ENCODE measurements at places on chromosomes 12 and 14.
A peak's percentile ranks its signal among the peaks of the same experiment; 100 is the strongest.

GRCh38 chr12:108271951-108272872 lies 66.9 kb downstream of the CMKLR1 start:
- peaks cover 1% of the 10 kb centered on the region for H3K27me3 ChIP-seq
- no peak overlapping the region for H3K27ac ChIP-seq
- H3K4me3 ChIP-seq: no peak overlapping the region
- DNase-seq: no peak
- no peaks in the 10 kb centered on the region for H3K36me3 ChIP-seq
- H3K4me1 ChIP-seq: peaks cover 5% of the 10 kb centered on the region

DNA sequence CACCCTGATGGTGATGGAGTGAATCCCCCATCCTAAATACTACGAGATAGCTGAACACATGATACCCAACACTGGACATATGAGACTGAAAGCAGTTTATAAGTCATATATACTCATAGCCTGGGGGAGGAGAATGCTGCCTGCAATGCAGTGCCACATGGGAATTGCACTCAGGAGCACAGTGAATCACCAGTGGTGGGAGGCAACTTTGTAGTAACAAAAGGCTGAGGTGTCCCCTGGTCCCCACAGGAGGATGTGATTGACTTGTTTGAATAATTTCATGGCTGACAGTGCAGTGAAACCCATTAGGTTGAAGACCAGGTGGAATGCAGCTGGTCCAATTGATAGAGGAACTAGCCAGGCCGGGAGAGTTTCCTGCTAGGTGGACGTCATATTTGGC lies 20.2 kb downstream of the CCDC38 start:
- no peaks in the 10 kb centered on the region for H3K27me3 ChIP-seq
- H3K4me3 ChIP-seq: no peak overlapping the region
- H3K27ac ChIP-seq: no peak overlapping the region
- no peaks in the 10 kb centered on the region for H3K4me1 ChIP-seq

GRCh38 chr12:5779401-5779800 lies 165.7 kb downstream of the ANO2 start:
- no peak for DNase-seq
- peaks cover 27% of the 10 kb centered on the region for H3K27me3 ChIP-seq
- no peak overlapping the region for H3K4me3 ChIP-seq

DNA sequence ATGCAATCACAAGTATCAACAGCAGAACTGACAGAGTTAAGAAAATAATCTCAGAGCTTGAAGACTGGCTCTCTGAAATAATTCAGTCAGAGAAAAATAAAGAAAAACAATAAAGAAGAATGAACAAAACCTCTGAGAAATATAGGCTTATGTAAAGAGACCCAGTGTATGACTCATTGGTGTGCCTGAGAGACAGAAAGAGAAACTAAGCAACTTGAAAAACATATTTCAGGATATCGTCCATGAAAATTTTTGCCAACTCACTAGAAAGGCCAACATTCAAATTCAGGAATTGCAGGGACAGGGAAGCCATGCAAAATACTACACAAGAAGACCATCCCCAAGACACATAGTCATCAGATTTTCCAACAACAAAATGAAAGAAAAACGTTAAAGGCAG lies 56.2 kb downstream of the APOBEC1 start:
- no peak for DNase-seq
- H3K27ac ChIP-seq: peak overlapping the region; percentile 2
- no peaks in the 10 kb centered on the region for H3K36me3 ChIP-seq

DNA sequence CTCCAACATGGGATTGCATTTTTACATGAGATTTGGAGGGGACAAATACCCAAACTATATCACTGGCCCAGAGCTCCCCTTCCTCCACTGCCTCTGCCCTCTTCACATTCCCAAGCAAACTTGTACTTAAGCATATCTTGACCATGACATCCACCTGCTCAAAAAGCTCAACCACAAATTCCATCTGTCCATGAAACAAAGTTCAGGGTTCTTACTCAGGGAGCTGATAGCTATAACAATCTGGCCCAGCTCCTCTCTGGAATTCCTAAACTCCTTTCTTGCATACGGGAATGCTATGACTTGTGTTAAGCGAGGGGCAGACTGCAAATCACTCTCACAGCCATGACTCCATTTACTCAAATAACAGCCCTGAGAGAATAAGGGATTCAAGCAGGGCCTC lies 152.1 kb downstream of the GALC start:
- H3K4me3 ChIP-seq: no peak overlapping the region
- no peak overlapping the region for H3K27ac ChIP-seq
- H3K27me3 ChIP-seq: peaks cover 7% of the 10 kb centered on the region
- no peaks in the 10 kb centered on the region for H3K4me1 ChIP-seq
